AG04449 (cell line): ENCODE measurements at places on chromosomes 16 and 17.

DNA sequence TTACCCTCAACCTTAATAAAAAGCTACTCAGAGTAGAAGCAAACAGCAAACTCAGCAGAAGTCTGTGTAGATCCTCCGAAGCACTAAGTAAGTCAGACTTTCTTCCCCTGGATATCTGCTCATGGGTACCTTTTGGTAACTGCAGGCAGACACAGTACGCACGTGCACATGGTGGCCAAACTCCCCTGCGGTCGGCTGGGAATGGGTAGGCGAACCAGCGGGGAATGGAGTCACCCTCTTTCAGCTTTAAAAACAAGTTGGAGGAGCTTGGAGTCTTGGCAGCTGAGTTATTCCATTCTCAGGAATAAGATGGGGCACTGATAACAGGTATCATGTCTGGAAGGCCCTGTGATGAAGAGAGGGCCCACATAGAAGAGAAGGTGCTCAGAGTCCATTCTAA lies 16.3 kb downstream of the CYB561 start:
- no peak for DNase-seq

- no peak for DNase-seq
Measured at GRCh38 chr17:82985973-82986372, 93.4 kb upstream of the METRNL start.

- no peak for DNase-seq
Measured at GRCh38 chr16:30482366-30482765, 9.8 kb downstream of the ITGAL start.

GRCh38 chr17:64638552-64639203 lies 23.4 kb downstream of the SMURF2 start:
- peak; percentile 38 for DNase-seq

- no peak for DNase-seq
Measured at GRCh38 chr17:77206158-77206956, 65.6 kb downstream of the SEC14L1 start.

GRCh38 chr17:70137451-70138230 lies 31.7 kb upstream of the KCNJ2 start:
- peak; percentile 23 for DNase-seq

- DNase-seq: no peak
Measured at GRCh38 chr17:63452962-63453551, 7.0 kb upstream of the CYB561 start.

DNA sequence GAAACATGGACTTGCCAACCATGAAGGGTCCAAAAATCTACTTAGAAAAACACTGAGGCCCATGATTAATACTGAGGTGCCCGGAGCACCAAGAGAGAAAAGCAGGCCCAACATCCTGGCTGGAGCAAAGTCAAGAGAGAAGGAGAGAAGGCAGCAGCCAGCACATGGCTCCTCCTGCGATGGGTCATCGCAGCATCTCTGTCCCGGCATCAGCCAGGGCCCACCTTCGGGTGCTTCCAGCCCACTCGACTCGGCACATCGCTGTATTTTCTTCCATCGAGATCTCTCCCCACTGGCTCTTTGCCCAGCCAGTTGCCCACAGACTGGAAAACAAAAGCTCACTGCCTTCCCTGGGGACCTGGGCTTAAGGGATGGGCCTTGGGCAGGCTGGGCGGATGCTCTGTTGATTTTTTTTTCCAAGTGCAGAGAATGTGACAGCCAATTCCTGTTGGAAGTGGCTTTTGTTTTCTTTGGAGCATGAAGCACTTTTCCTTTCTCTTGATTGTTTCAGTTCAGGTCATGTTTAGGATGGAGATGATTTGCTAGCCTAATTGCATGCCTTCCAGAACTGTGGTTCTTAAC lies 58.1 kb downstream of the CYB5B start:
- no peak for DNase-seq

DNA sequence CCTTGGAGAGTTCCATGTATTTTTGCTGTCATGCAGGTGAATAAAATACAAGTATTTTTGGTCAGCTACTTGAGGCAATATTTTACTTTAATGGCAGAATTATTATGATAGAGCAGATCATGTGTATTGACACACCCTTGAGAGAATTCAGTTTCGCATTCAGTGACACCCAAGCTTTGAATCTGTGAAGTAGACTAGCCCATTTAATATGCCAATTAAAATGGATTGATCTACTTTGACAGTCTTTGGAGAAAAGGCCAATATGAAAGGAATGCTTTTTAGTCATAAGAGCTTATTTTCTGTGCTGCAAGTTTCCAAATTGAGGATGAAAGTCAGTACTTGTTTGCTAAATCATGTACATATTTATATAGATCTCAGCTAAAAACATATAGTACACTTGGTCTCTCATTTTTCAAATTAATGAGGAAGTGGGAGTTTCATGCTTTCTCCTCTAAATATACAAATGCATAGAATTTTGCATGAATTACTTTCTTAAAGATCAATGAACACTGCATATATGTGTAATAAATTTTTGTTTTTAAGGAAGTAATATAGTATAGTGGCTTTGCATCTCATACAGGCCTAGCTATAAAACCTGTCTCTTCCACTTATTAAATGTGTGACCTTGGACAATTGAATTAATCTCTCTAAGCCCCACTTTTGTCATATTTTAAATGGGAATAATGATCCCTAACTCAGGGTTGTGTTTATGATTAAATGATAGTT lies 161.5 kb downstream of the PHKB start:
- DNase-seq: no peak

- DNase-seq: no peak
Measured at GRCh38 chr16:51569203-51569931, 418.3 kb upstream of the SALL1 start.

DNA sequence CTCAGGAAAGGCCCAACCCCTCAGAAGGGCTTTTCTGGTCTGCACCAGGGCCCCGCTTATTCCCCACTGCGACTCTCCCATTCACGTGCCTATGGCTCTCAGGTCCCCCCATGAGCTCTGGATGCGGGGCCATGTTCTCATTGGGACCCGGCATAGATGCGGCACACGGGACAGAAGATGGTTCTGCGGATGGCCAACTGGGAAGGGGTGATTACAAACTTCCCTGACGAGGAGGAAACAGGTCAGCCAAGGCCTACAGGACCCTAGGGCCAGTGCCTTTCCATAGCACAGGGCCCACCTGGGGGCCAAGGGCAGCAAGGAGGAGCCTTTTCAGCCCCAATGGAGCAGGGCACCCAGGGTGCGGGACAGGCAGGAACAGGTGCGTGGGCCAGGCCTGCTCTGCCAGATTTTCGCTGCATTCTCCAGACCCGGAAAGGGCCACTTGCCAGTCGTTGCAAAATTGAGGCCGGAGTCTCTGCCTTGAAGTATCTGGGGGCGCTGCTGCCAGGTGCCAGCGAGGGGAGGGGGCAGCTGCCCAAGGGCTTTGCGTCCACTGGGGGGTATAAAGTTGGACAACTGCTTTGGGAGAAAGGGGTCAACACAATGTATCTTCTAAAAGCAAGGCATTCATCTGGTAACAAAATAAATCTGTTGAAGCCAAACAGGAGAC lies 20.5 kb downstream of the SLC7A5 start:
- DNase-seq: no peak

DNA sequence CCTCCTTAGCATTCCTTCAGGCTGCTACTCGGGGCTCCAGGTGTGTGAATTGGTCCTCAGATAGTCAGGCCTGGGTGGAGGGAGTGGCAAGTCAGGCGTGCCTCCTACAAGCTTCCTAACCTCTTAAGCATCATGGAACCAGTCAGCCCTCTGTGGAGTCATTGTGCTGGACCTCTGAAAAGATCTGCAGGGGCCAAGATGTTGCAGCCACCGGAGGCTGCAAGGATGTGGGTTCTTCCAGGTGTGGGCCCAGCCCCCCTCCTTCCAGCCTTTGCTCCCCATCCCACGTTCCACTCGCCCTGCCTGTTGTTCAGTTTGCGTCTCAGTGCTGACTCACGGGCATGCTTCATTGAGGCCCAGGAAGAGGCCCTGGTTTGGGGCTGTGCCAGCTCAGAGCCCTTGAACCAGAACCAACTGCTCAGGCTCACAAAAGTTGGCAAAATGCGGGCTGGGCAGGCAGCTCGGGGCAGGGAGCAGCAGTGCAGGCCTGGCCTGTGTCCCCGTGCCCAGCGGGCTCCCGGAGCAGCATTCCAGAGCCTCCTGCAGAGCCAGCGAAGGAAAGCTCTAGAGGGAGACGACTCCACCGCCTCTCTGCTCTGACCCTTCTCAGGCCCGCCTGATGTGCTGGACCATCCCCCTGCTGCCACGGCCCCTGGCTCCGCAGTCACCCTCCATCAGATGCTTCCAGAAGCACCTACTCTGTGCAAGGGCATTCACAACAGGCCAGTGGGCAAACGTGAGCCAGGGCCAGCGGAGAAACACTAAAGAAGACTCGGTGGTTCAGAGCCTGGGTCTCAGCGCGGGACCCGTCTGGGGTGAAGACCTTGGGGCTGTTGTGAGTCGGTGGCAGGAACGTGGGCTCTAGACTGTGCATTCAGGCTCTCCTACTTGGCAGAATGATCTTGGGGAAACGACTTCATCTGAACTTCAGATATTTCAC lies 7.5 kb downstream of the LDHD start:
- peak; percentile 46 for DNase-seq

- DNase-seq: no peak
Measured at GRCh38 chr17:82882715-82883418, 43.0 kb upstream of the ZNF750 start.

- DNase-seq: no peak
Measured at GRCh38 chr16:84356591-84357116, 11.7 kb upstream of the ATP2C2 start.

DNA sequence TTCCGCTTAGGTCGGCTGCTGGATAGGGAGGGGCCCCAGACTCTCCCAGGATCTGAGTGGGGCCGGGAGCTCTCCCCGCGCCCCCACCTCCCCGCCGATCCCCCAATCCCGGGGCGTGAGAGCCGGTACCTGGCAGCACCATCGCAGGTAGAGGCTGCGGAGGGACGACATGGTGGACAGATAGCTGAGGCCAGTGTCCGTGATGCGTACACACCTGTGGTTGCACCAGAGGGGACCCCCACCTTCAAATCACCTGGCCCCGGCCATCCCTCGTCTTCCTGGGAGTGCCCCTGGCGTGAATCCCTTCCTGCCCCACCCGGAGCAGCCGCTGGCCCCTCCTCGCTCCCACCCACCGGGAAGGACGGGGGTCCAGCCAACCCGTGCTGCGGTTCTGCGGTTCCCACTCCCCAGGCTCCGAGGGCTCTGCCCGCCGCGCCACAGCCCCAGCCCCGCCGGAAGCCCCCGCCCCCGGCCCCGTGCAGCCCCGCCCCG lies 4.7 kb upstream of the WDR24 start:
- no peak for DNase-seq

GRCh38 chr17:78667741-78668640 lies 90.8 kb upstream of the DNAH17 start:
- no peak for DNase-seq

GRCh38 chr17:19305256-19305655 lies 57.3 kb downstream of the B9D1 start:
- DNase-seq: no peak

GRCh38 chr17:49926886-49927285 lies 42.1 kb upstream of the DLX4 start:
- no peak for DNase-seq

- DNase-seq: no peak
Measured at GRCh38 chr17:27721797-27722196, 78.5 kb downstream of the NOS2 start.

DNA sequence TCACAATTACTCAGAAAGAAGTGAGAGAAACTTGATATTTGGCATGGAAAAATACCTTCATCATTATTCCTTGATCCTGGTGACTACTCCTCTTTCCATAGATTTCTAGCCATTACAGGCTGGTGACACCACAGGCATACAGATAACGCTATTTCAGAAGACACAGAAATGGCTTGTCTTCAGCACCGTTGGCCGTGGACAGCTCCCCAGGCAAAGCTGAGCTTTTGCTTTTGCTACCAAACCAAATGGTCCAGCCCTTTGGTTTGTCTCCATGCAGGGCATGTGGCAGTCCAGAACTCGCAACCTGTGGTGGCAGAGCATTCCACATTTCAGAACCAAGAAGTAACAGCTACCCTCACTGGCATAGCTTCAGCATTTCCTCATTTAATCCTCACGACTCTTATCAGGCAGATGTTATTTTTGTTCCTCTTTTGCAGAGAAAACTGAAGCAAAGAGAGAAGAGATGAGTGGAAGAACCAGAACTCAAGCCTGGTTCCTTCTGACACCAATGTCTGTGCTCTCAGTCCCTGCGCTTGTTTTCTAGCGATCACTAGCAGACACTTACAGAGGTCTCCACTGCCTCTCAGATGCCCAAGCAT lies 55.5 kb downstream of the HS3ST4 start:
- DNase-seq: no peak

DNA sequence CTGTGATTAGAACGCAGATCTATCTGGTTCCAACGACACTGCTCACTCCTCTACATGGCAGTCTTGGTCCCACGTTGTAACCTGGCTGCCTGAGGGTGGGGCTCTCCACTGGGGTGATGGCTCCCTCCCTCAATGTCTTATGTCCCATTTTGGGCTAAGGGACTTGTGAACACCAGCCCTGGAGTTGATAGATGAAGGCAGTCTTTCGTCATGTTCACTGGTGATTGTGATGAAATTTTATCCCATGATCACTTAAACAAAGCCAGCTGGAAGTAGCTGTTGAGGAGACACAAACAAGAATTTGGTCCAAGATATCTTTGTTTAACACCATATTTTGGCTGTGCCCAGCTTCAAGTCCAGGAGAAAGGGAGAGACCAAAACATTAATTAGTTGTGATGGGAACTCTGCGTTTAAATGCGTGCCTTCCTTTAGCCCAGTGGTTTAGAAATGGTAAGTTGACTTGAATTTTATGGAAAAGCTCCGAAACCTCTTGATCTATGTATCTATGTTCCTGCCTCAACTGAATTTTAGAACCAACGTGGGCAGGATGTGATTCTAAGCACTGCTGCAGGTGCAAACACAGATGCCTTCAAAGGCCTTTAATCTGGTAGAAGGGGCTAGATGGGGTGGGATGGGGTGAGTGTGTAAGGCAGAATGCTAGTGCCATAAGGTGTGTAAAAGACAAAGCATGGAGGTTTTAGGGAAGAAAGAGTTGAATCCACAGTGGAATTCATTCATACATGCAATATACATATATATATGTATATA lies 186.8 kb upstream of the IRX3 start:
- DNase-seq: no peak

DNA sequence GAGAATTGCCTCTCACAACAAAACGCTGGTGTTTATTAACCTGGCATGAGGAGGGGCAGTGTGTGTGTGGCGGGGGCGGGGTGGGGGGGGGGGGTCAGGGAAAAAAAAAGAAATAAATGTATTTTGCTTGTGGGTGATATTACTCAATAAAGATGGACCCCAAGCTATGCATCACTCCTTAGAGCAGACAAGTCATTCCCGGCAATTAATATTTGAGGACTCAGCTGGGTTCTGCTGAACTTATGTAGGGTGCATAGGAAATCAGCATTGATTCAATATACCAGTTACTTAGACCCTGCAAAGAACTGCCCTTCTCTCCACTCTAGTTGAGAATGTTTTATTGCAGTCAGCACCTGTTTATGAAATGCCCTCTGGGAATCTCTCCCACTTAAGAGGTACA lies 206.2 kb upstream of the MAF start:
- no peak for DNase-seq
